Activated CD4-positive, alpha-beta T cell treated with anti-CD3 and anti-CD28 coated beads for 36 hours (primary cell): ENCODE measurements at places on chromosomes 4 and X. TPM values are rescaled to one million over a fixed set of nuclear protein-coding genes. Genes with fewer than 3 reads are reported as not detected.

DNA sequence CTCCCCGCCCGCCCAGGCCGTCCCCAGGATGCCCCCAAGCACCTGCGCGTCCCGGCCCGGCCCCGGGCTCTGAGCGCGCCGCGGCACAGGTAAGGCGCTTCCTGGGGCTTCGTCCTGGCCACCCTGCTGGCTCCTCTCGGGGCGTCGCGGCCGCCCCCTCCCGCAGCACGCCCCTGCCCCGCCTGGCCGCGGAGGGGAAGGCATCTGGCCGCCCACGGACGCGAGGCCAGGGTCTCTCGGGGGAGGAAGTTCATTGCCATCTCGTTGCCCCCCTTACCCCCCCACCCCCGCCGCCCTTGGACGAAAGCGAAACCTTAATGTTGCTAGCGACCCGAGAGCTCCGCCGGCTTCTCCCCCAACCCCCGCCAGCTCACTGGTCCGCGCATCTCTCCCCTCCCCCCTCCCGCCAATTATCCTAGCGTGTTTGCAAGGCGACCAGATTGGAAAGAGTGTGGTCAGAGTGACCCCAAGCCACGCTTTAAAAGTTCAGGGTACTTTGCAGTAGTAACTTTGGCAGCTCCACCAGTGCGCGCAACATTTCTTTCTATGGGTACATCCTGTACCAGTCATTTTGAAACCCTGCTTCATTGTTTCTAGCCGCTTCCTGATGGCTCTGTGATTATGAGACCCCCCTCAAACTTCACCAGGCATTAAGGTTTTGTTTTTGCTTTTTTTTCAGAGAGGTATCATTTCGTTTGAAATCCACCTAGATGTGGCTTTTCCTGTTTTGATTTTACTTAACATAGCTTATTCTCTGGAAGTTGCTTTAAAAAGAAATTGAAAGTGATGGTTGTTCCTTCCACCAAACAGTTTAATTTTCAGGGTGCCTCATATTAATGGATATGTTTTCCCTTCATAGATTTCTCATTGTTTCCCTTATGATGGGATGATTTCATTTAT, 626 bp downstream of the TBC1D1 start:
- peak overlapping the region; percentile 78 for H3K4me3 ChIP-seq
- peak; percentile 73 for DNase-seq
- H3K27me3 ChIP-seq: peaks cover 3% of the 10 kb centered on the region
- peaks cover 35% of the 10 kb centered on the region for H3K4me1 ChIP-seq
- peak overlapping the region; percentile 93 for H3K27ac ChIP-seq
- no peaks in the 10 kb centered on the region for H3K36me3 ChIP-seq

GRCh38 chr4:134533068-134533467, 331.5 kb upstream of the PABPC4L start:
- DNase-seq: no peak
- no peak overlapping the region for H3K4me3 ChIP-seq
- H3K27ac ChIP-seq: no peak overlapping the region

DNA sequence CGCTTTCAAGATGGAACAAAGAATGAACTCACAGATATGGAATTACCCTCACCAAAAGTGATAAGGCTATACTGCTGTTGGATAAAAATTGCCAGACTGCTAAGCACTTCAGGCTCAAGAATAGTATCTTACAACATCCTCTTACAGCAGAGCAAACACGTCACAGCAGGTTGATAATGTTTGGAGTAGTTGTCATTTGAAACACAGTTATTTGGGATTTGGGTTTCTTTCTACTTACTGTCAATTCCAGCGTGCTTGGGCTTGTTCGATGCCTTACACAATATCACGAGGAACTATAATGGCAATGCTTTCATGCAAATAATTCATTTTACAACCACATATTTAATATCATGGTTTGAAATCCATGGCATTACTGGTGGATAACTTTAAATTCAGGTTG, 1223.7 kb upstream of the AGA start:
- H3K27ac ChIP-seq: no peak overlapping the region
- H3K27me3 ChIP-seq: no peaks in the 10 kb centered on the region
- no peak overlapping the region for H3K4me3 ChIP-seq
- DNase-seq: no peak
- no peaks in the 10 kb centered on the region for H3K36me3 ChIP-seq

TCEANC gene
- total RNA-seq: 2.3 TPM

NR3C2 gene
- total RNA-seq: 3.7 TPM
